ENCODE measurements at places on chromosomes 1 and 21.

DNA sequence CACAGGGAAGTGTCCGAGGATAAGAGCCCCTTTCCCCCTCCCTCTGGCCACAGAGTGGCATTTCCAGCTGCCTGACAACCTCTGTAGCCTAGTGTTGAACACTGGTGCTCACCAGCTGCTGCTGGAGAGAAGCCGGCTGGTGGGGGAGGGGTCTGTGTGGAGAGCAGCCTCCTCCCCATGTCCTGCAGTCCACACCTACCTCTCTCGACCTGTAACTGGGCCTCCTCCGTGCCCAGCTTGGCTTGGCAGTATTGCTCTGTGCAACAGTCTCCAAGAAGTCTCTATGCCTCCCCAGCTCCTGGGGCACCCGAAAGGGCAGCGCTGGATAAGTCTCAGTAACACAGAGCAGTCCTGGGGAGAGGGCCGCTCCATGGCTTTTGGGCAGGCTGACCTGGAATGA, 17.0 kb downstream of the PAPPA2 start:
- no peak for DNase-seq

DNA sequence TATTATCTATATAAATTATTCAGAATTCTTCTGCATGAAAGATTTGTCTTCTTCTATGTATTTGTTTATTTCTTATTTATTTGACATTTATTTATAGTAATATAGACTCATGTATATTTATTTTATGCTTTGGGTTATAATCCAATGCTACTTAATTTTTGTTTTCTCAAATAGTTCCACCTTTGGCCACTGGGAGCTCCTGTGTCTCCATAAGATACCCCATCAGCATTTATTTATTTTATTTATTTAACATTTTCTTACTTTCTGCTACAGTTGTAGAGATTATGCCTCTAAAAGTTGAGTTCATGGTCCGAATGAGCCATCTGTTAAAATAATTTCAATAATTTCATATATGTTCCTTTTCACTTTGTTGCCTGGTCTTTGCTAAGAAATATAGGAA, 289.4 kb downstream of the ADGRL2 start:
- DNase-seq: no peak

DNA sequence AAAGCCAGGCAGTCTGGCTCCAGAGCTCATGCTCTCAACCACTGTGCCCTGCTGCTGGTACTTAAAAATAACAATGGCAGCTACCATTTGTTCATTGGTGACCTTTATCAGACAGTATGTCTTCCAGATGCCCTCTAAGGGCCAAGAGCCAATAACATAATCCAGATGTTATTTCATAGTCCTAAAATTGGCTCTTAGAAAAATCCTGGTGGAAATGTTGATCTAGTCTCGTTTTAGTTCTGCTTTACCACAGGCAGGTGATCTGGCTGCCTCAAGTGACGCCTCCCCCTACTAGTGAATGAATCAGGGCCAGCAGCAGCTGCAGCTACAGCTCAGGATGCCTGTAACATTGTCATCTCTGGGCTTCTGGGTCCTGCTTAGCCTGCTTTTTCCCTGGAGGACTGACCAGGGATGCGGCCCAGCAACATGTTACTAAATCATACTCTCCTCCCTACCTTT, 12.6 kb upstream of the HMGN2 start:
- DNase-seq: no peak

DNA sequence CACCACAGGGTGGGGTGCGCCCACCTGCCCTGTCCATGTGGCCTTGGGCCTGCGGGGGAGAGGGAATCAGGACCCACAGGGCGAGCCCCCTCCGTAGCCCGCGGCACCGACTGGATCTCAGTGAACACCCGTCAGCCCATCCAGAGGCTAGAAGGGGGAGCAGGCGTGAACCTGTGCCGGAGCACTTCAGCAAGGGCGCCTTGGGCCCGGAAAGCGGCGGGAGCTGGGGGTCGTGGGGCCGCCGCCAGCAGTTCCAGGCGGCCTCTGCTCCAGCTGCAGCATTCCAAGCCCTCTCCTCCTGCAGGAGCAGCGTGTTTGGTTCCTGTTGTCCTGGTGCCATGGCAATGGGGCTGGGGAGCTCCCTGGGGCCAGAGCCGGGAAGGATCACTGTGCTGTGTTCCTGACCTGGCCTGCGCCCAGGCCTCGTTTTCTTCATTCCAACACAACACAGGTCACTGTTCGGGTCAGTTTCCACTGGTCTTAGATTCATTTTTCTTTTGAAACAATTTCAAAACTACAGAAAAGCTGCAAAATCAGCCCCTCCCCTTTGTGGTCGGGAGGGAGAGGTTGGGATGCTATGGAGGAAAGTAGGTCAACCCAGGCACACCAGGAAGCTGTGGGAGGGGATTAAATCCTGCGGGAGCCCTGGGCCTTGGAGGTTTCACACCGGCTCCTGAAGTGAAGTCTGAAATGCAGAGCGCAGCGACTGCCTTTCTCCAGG, 18.8 kb downstream of the SLX9 start:
- no peak for DNase-seq

DNA sequence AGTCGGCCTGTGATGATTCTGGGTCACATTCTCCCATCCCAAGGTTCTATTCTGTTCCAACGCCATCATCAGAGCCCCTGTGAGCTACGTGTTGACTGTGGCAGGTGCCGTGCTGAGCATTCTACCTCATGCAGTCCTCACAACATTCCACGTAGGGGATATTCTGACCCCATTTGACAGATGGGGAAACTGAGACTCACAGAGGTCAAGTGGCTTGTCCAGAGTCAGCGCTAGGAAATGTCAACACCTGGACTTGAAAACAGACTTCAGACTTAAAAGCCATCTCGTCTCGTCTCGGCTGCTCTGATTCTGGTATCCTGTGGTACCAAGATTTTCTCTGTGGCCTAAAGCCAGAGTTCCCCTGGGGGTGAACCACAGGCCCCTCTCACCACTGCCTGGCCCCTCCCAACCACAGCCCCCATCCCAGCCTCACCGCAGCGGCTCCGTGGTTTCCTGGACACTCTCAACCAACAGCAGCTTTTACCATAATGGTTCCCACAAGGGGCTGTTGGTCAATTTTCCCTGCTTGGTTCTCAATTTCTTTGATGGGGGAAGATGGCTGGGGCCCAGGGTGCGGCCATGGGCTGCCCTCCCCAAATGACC, 39.6 kb downstream of the SDC3 start:
- no peak for DNase-seq

- DNase-seq: no peak
Observed at GRCh38 chr1:68011657-68012375, 38.6 kb downstream of the DIRAS3 start.

DNA sequence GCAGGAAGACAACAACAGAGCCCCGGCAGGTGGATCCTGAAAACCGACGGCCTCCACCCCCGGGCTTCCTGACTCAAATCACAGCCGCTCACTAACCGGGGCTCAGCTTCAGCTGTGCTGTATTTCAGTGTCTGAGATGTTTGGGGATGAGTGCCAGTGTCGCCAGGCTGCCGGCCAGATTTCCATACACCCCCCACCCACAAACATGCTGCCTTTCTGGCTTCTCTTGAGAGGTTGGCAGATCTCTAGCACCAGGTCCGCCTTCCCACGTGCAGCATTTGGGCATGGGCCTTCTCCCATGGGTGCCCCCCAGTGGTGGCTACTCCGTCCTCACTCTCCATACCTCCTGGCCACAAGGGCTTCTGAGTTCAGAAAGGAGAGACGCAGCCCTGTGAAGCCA, 34.8 kb downstream of the KCNAB2 start:
- DNase-seq: no peak

GRCh38 chr1:168556647-168557046, 12.8 kb upstream of the XCL2 start:
- DNase-seq: no peak

- DNase-seq: no peak
Observed at GRCh38 chr1:206059355-206059915, 6.5 kb downstream of the RHEX start.

DNA sequence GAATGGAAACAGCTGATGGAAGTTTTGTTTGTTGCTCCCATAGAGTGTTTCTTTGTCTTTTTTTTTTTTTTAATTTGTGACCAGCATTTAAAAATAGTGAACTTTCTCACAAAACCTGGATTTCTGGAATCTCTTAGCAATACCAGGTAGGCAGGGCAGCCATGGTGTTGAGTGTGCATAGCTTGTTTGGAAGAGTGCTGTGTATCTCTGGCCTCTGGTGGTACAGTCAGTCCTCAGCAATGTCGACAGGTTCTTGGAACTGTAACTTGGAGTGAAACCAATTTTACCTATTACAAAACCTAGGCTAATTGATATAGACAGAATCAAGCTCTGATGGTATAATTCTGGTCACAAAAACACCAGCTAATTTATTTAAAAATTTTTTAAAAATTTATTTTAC, 6.7 kb downstream of the AADACL3 start:
- no peak for DNase-seq

GRCh38 chr1:116374353-116375147, 1.5 kb downstream of the ATP1A1 start:
- DNase-seq: no peak

DNA sequence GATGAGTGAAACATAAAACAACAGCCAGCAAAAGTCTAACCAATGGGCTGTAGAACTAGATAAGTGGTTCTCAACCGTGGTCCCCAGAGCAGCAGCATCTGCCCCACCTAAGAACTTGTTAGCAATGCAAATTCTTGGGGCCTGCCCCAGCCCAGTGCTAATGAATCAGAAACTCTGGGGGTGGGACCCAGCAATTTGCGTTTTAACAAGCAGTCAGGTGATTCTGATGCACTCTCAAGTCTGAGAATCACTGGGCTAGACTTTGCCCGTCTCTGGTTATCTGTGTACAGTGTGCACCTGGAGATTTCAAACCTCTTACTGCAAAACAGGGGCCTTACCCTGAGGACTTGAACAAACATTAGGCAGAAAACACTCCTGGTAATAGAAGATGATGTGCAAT, 66.5 kb downstream of the PLXNA2 start:
- DNase-seq: no peak

- DNase-seq: no peak
Observed at GRCh38 chr1:53575141-53575954, 116.1 kb downstream of the DMRTB1 start.

GRCh38 chr1:109485001-109485400, 1.3 kb downstream of the ATXN7L2 start:
- no peak for DNase-seq

DNA sequence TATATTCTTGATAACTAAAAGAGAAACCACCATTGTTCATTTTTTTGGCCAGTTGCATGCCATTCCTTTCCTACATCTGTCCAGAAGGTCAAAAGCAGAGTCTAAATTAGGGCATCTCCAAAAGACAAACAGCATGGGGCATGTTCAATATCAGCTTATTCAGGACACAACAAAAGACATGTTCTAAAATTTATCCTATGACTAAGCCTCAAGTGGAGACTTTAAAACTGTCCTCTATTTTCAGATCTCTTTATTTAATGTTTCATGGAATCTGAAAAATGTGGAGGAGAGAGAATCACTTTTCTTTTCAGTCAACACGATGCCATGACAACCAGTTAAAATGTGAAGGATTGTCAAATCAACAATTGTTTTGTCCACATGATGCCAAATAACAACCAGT, 303.4 kb upstream of the PRMT6 start:
- no peak for DNase-seq

DNA sequence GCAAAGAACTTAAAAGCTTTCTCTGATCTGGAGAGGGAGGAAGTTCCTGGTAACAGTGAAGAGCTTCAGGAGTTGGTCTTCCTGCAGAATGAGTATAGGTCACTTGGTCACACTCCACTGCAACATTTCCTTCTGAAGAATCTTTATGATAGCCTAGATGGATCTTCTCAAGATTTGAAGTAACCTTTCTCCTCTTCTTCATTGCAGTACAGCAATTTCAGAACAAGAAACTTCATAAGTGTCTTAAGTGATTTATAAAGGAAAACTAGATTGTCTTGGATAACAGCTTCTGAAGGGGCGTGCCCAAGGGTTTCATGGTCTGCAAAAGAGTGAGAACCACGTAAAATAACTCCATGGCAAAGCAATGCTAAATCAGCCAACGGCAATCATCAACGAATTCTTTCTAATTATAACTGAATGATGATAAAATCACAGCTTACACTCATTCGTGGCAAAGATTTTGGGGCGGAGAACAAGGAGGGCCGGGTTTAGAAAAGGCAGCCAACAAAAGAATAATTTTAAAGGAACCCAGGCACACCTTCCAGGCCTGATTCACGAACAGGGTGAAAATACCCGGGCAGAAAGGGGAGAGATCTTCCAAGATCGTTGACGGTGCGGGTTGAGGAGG, 53.9 kb upstream of the ASPM start:
- DNase-seq: no peak

GRCh38 chr1:92711473-92712165, 73.3 kb downstream of the EVI5 start:
- no peak for DNase-seq

GRCh38 chr1:232844791-232845190, 39.6 kb downstream of the MAP10 start:
- DNase-seq: no peak

DNA sequence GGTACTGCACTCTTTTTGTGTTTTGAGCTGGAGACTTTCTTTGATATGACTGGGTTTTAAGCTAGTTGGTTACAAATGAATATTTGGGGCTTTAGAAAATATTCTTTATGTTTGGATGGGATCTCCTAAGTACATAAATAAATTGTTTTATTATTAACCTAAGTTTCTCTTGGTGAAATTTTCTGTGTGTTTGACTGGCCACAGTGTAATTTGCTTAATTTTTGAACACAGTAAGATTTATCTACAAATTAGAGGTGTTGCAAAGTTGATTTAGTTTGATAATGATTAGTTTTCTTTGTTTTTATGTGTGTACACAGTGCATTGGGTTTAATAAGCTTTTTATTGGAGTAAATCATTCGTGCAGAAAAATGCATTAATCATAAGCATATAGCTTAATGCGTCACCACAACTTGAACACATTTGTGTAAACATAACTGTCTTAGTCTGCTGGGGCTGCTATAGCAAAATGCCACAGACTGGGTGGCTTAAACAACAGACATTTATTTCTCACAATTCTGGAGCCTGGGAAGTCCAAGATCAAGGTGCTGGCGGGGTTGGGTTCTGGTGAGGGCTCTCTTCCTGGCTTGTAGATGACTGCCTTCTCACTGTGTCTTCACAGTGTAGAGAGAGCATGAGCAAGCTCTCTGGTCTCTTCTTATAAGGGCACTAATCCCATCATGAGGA, 17.4 kb upstream of the SLC6A9 start:
- no peak for DNase-seq

GRCh38 chr1:94029130-94029993, 91.6 kb downstream of the ABCA4 start:
- no peak for DNase-seq

DNA sequence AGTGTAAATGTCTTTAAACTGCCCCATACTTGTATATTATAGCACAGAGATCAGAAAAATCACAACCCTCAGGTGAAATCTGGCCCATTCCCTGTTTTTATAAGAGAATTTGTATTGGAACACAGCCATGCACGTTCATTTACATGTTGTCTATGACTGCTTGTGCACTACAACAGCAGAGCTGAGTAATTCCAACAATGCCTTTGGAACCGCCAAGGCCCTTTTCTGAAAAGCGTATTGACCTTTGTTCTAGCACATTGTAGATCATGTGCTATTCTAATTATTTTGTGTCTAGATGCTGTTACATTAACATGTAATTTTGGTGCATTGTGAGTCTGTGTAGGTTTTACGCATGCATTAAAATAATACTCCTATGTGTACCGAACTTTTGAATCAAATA, 339.6 kb downstream of the CHRM3 start:
- no peak for DNase-seq

All from effector memory CD4-positive, alpha-beta T cell (primary cell).